ENCODE measurements at places on chromosomes 12 and 14. TPM values are rescaled to one million over a fixed set of nuclear protein-coding genes. Genes with fewer than 3 reads are reported as not detected.

DNA sequence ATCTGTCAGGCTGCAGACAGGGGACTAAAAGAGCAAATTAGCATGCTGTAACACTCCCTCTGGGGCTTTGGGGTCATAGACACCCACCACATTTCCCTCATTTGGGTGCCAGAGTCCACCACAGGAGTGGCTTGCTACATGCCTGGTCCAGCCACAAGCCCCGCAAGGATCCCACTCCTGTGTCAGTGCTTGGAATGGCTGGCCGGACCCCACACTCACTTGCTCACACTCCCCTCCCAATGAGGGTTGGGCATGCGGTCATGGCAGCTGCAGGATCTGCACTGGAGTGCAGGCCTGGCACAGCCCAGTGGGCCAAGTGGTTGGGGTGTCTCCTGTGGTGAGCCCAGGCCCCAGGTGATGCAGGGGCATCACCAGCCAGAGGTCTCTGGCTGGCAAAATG lies 59.9 kb downstream of the TSPAN19 start:
- H3K4me1 ChIP-seq: no peaks in the 10 kb centered on the region
- no peak overlapping the region for H3K27ac ChIP-seq
- H3K36me3 ChIP-seq: no peaks in the 10 kb centered on the region
- H3K4me3 ChIP-seq: no peak overlapping the region

GRCh38 chr12:120183211-120183631 lies 11.3 kb downstream of the GCN1 start:
- DNase-seq: no peak
- peaks cover 39% of the 10 kb centered on the region for H3K36me3 ChIP-seq
- H3K4me1 ChIP-seq: no peaks in the 10 kb centered on the region
- no peak overlapping the region for H3K27ac ChIP-seq

GRCh38 chr14:22464422-22465142 lies 124.4 kb downstream of the DAD1 start:
- H3K27me3 ChIP-seq: no peaks in the 10 kb centered on the region
- peaks cover 6% of the 10 kb centered on the region for H3K4me1 ChIP-seq
- H3K27ac ChIP-seq: no peak overlapping the region

- no peak for DNase-seq
- no peak overlapping the region for H3K27ac ChIP-seq
- H3K4me1 ChIP-seq: no peaks in the 10 kb centered on the region
- no peaks in the 10 kb centered on the region for H3K36me3 ChIP-seq
- H3K4me3 ChIP-seq: no peak overlapping the region
- no peaks in the 10 kb centered on the region for H3K27me3 ChIP-seq
Measured at GRCh38 chr14:81247271-81247766, 26.6 kb upstream of the GTF2A1 start.

- no peak for DNase-seq
- no peak overlapping the region for H3K27ac ChIP-seq
- peaks cover 5% of the 10 kb centered on the region for H3K36me3 ChIP-seq
- H3K4me1 ChIP-seq: no peaks in the 10 kb centered on the region
Measured at GRCh38 chr12:68913682-68914081, 19.3 kb downstream of the CPM start.

DNA sequence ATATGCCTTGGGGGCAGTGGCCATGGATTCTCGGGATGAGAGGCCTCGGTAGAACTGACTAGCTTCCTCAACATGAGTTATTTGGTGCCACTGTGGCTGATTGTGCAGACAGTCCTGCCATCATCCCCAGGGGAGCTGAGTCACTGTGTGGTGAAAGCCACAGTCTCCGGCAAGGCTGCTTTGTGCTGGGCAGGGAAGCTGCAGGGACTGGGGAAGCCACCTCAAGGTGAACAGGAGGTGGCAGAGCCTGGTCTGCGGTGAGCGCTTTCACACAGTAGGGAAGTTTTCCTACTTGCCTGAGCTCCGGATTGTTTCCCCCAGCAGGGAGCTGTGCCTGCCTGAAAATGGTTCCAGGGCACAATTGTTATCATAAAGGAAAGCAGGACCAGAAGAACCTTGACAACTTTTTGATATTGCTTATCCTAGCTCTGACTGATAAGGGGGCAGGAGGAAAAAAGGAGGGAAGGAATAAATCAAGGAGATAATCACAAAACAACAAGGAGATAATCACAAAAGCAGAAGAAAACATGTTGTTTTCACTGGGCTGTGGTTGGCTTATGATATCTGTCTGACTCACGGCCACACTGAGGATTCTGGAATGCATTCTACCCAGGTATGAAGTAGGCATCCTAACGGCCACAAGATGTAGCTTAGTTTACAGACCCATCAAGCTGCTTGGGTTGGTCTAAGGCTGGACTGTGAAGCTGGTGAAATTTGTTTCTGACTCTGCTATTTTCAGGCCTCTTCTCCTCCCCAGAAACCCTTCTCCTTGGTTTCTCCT lies 32.2 kb upstream of the GNG2 start:
- H3K4me3 ChIP-seq: no peak overlapping the region
- no peak for DNase-seq
- no peaks in the 10 kb centered on the region for H3K4me1 ChIP-seq
- H3K36me3 ChIP-seq: no peaks in the 10 kb centered on the region
- H3K27me3 ChIP-seq: no peaks in the 10 kb centered on the region
- no peak overlapping the region for H3K27ac ChIP-seq

NEDD1 gene
- total RNA-seq: 34.1 TPM

- no peak for DNase-seq
- H3K4me1 ChIP-seq: no peaks in the 10 kb centered on the region
- no peaks in the 10 kb centered on the region for H3K27me3 ChIP-seq
- no peak overlapping the region for H3K27ac ChIP-seq
- H3K36me3 ChIP-seq: no peaks in the 10 kb centered on the region
- H3K4me3 ChIP-seq: no peak overlapping the region
Measured at GRCh38 chr12:128459067-128459466, 192.1 kb downstream of the TMEM132C start.

DNA sequence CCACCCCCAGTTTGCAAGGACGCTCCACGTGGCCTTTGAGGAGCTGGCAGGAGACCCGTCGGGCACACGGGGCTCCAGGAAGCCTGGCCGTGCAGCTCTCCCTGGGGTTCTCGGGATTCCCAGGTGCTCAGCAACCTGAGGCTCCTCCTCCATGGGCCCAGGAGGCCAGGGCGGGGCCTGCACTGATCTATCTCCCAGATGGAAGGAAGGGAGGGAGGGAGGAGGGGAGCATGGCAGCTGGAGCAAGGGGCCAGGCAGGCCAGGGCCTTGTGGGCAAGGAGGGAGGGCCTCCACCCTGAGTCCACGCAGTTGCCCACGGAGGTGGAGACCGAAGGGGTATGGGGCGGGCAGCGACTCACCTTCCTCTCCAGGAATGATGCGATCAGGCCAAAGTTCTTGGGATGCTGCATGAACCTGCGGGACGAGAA lies 127.3 kb downstream of the RFLNA start:
- H3K4me1 ChIP-seq: peaks cover 22% of the 10 kb centered on the region
- no peak for DNase-seq
- peak overlapping the region; percentile 97 for H3K27ac ChIP-seq
- no peaks in the 10 kb centered on the region for H3K27me3 ChIP-seq
- no peak overlapping the region for H3K4me3 ChIP-seq

DNA sequence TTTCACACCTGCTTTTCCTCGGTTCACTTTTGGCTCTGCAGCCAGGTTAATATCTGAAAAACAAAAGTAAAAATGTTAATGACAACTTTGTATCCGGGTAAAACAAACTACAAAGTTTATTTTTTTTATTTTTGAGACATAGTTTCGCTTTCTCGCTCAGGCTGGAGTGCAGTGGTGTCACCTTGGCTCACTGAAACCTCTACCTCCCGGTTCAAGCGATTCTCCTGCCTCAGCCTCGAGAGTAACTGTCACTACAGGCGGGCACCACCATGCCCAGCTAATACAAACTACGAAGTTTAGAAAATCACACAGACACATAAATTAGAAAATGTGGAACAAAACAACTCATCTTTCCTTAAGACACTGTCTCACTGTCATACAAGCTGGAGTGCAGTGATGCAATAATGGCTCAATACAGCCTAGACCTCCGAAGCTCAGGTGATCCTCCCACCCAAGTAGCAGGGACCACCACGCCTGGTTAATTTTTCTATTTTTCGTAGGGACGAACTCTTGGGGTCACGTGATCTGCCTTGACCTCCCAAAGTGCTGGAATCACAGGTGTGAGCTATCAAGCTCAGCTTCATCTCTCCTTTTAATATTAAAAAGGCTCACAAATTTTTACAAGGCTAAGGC lies 38.1 kb downstream of the HNRNPC start:
- no peaks in the 10 kb centered on the region for H3K4me1 ChIP-seq
- no peaks in the 10 kb centered on the region for H3K27me3 ChIP-seq
- DNase-seq: no peak

RND1 gene
- total RNA-seq: 5.3 TPM

DNA sequence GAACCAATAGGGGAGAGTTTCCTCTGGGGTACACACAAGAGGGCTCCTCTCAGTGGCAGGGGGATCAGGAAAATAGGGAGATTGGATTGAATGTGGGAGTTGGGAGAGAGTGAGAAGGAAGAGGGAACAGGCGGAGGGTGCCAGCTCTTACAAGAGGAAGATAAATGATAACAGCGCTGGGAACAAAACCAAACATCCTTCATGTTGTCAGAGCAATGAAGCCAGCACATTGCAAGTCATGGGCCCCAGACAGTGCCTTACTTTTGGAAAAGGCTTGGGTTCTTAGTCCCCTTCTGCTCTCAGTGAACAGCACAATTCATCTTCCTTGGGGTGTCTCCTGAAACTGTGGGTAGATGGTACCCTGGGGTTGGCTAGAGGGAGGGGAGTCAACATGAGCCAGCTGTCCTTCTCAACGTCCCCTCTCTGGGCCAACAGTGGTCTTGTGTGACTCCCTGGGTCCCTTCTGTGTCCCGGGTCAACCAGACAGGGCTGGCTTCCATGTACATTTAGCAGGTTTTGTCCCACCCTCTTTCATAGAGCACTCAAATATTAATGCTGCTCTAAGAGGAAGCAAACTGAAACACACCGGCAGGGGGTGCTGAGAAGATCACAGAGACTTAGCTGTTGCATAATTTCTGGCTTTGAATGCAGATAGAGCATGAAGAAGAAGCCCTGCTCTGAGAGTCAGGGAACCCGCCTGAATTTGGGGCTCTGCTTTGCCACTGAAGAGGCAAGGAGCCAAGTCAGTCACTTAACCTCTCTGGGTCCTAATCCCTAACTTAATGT lies 138.5 kb downstream of the ESRRB start:
- H3K4me3 ChIP-seq: no peak overlapping the region
- DNase-seq: no peak
- H3K4me1 ChIP-seq: no peaks in the 10 kb centered on the region
- no peaks in the 10 kb centered on the region for H3K36me3 ChIP-seq
- H3K27ac ChIP-seq: no peak overlapping the region
- H3K27me3 ChIP-seq: no peaks in the 10 kb centered on the region

- DNase-seq: no peak
- no peaks in the 10 kb centered on the region for H3K27me3 ChIP-seq
- no peak overlapping the region for H3K27ac ChIP-seq
- no peaks in the 10 kb centered on the region for H3K36me3 ChIP-seq
- H3K4me1 ChIP-seq: no peaks in the 10 kb centered on the region
Measured at GRCh38 chr12:25904442-25904841, 54.0 kb upstream of the RASSF8 start.

PELI2 gene
- 12.5 TPM for total RNA-seq

DNA sequence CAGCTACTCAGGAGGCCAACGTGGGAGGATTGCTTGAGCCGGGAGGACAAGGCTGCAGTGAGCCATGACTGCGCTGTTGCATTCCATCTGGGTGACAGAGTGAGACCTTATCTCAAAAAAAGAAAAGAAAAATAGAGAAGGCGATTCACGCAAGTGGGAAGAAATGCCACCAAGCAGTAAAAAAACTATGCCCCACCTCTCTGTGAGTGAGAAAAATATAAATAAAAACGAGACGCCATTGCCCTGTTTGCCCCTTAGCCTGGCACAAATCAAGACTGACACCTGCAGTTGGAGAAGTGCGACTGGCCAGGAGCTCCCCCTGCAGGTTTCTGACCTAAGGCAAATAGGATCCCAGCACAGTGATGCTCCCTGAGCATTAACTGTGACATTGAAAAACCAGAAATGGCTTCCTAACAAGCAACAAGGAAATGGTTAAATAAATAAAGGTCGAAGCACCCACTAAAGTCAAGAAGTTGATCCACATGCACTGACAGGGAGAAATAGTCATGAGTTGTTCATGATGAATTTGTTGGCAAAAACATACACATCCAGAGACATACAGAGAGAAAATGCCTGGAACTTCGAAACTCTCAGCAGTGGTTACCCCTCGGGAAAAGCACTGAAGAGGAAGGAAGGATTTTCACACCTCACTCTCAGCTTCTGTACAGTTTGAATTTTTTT lies 21.1 kb downstream of the GSC start:
- no peak overlapping the region for H3K27ac ChIP-seq
- DNase-seq: no peak
- no peaks in the 10 kb centered on the region for H3K36me3 ChIP-seq
- H3K4me3 ChIP-seq: no peak overlapping the region
- no peaks in the 10 kb centered on the region for H3K27me3 ChIP-seq
- no peaks in the 10 kb centered on the region for H3K4me1 ChIP-seq

- no peaks in the 10 kb centered on the region for H3K4me1 ChIP-seq
- H3K4me3 ChIP-seq: no peak overlapping the region
- no peak for DNase-seq
- no peaks in the 10 kb centered on the region for H3K27me3 ChIP-seq
- no peak overlapping the region for H3K27ac ChIP-seq
- no peaks in the 10 kb centered on the region for H3K36me3 ChIP-seq
Measured at GRCh38 chr12:102484017-102484416, 3.7 kb upstream of the IGF1 start.

DNA sequence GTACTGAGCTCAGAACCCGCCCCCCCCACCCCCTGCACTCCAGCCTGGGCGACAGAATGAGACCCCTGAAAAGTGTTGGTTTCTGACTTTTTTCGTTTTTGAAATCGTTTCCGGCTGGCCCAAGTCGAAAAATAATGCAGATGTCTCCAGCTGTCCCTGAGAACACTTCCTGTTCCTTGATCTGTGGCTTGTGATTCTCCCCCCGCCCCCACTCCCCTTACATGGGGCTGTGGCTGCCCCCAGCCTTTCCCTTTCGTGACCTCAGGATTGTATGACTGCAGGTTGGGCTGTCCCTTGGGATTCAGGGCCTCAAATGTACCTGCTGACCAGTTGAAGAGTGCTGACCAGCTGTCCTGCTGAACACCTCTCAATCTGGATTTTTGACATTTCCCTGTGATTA lies 34.1 kb downstream of the NOC4L start:
- peak; percentile 58 for DNase-seq
- no peaks in the 10 kb centered on the region for H3K27me3 ChIP-seq
- H3K27ac ChIP-seq: no peak overlapping the region
- H3K4me3 ChIP-seq: no peak overlapping the region
- no peaks in the 10 kb centered on the region for H3K4me1 ChIP-seq

DNA sequence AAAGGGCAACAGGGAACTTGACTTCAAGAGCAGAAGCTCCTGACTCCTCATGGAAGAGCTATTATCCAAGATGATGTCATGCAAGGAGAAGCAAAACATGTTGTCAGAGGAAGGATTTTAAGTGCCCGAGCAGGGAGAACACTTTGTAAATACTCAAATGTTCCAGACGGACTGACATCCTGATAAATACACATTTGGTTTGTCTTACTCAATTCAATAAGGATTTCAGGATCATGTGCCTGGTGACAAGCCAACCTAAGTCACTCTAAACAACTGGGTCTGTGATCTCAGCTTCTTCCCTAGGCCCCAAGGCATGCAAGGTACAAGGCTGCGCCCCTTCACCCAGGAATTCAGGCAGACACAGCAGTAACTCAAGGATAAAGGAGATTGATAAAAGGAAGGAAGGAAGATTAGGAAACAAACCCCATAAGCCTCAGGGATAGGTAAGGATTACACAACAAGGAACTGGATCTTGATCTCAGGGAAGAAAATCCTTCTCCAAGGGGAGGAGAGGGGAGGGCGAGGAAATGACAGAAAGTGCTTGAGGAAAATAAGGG lies 26.8 kb upstream of the CEBPE start:
- peak overlapping the region; percentile 71 for H3K27ac ChIP-seq
- no peak overlapping the region for H3K4me3 ChIP-seq
- peaks cover 46% of the 10 kb centered on the region for H3K36me3 ChIP-seq
- H3K4me1 ChIP-seq: peaks cover 5% of the 10 kb centered on the region
- DNase-seq: no peak

EFS gene
- total RNA-seq: 18.2 TPM

RIMKLB gene
- total RNA-seq: 28.2 TPM
